Heart left ventricle (tissue), 16 donors: ENCODE measurements at places on chromosomes 6 and 20. TPM values are rescaled to one million over a fixed set of nuclear protein-coding genes. Genes with fewer than 3 reads are reported as not detected.

The IL17F gene
- not detected for total RNA-seq

The TMEM217 gene
- total RNA-seq = 0.23 TPM

The TBXT gene
- total RNA-seq = not detected

The COL20A1 gene
- total RNA-seq = not detected

The KCNK5 gene
- 0.87 TPM for total RNA-seq

The RNF146 gene
- total RNA-seq = 43.6 TPM

The GSTA4 gene
- 17.0 TPM for total RNA-seq
